ENCODE measurements at places on chromosomes 2 and 18.

- DNase-seq = no peak
These were observed 129.6 kb downstream of the PID1 start for GRCh38 chr2:229141424-229142025.

DNA sequence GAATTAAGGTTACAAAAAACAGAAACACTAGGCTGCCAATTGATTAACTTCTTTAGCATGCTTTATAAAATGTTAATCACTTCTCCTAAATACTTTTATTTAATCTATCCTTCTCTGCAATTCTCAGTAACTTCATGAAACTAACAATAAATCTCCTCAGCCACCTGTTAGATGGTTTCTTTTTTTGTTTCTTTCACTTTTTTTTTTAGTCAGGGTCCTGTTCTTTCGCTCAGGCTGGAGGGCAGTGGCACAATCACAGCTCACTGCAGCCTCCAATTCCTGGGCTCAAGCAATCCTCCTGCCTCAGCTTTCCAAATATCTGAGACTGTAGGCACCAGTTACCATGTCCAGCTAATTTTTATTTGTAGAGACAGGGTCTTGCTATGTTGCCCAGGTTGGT lies 213.4 kb upstream of the STK17B start:
- no peak for DNase-seq

DNA sequence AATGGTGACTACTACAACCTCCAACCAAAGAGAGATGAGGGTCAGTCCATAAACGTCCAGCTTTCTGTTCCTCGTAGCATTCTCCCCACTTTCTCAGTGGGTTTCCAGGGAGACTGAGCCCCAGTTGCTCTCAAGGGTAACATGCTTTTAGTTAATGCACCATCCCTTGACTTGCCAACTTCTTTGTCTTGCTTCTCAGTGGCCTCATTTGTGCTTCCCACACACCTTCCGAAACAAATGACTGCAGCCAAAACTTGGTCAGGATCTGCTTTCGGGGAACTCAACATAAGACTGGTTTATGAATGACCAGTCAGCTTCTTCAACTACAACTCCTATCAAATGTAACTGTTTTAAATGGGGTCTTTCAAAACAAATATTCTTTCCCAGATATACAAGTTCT lies 94.1 kb downstream of the COL6A3 start:
- DNase-seq = no peak

DNA sequence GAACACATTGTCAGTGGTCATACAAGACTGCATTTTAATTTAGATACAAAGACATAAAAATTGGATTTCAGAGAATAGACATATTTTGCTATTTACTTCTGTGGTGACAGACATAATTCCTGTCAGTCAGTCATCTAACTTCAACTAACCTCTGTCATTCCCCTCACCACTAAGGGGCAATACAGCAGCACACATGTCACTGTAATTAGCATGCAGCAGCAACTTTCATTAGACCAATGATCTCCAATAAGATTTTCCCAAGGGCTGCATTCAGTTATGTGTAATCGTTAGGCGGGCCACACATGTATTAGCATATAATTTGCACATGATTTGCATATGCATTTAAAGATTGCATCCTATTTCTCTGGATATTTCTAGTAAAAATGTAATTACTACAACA lies 624.5 kb downstream of the NR4A2 start:
- no peak for DNase-seq

DNA sequence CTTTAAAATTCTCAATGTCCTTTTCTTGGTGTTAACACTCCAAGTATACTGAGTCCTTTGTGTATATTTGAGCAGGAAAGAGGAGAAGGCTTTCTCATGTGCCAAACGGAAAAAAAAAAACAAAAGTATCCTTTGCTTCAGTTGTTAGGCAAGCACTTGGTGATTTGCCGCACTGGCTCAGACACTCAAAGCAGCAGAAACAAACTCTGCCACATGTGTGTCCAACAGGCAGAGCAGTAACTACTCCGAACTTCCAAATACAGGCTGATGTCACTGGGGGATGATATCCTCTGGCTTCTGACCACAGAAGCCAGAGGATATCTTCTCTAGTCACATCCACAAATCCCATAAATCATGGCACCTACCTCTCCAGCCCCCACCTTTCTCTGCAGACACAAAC lies 108.0 kb upstream of the SALL3 start:
- no peak for DNase-seq

- DNase-seq = no peak
These were observed 82.4 kb downstream of the ACAA2 start for GRCh38 chr18:49730951-49731391.

- no peak for DNase-seq
These were observed 43.1 kb downstream of the VPS54 start for GRCh38 chr2:63976125-63976510.

DNA sequence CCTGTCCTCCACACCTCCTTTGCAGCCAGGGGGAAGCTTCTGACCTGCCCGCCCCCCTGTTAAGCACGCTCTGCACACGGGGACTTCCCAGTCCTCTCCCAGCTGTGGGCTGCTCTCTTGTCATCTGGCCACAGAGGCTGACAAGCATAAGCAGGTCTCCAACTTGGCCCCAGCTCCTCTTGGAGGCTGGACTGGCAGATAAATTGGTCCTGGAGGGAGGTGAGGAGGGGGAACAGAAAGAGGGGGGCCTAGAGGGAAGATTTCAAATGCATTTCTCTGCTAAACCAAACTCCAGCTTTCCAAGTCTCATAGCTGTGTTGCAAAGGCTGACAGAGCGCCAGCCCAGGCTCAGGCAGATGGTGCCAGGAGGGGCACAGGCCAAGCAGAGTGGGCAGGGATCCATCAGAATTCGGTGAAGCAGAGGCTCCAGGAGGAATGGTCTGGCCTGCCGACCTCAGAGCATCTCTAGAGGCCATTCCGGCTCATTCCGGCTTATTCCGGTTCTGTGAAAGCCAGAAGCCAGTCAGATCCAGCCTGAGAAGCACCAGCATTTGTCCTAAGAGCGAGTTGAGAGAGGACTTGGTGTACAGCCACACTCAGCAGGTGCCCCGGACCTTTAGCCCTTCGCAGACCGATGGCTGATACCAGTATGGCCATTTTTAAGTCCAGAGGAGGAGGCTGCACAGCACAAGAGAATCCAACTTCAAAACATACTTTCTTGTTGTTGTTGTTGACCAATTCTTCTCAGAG lies 508.9 kb upstream of the MYT1L start:
- DNase-seq = no peak

DNA sequence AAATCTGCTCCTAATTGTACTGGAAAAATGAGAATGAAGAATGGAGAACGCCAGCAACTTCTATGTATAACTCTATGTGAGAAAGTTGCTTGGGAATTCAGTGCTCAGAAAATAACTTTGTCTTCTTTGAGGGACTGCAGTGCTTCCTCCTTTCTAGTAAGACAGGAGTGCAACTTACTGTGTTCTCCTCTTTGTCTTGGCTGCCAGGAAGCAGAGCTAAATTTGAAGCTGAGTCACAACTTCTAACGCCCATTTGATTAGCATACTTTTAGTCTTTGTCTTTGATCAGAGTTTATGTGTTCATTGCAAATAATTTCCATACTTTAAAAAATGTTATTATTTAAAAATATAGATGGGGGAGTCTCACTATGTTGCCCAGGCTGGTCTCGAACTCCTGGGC lies 6.6 kb downstream of the ARHGAP25 start:
- no peak for DNase-seq

DNA sequence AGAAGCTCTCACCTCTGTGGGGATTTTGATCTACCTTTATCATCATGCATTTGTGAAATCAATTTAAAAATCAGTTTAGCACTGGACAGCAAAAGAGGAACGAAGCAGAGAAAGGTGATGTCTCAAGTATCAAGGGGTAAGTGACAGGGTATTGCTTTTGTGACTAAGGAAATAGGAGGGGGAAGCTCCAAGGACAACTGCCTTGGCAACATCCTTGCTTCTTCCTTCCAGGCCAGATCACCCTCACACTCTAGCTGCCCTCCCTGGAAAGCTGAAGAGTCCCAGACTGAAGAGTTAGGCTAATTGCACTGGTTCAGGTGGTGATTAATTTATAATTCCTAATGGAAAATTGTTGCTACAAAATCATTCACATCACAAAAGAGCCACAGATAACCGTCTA lies 859.1 kb upstream of the ACVR2A start:
- no peak for DNase-seq

DNA sequence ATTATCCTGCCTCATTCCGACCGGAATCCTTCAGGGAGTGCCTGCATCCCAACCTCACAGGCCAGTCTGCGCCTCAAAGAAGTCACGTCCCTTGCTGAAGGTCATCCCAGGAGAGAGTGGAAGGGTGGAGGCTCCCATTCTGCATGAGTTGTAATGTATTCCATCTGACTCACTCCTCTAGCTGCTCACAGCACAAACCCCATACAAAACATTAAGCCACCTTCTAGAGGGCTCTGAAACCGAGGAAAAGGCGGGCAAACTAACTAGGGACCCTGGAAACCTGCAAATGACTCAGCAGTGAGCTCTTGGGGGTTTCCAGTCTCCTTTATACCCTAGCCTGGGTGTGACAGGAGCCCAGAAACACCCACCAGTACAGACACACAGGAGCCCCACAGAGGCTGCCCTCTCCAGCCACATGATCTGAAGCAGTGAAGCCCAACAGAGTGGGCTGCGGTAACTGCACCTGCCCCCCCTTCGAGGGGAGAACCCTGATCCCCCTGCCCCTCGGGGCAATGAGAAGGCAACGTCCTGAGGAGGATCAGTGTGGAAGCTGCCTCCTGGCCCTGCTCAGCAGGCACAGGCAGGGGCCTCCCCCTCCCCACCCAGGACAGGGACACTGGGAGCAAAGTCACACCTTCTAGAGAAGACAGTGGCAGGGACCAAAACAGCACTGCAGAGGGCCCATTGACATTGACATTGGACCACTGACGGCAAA lies 69.3 kb upstream of the SNTG2 start:
- no peak for DNase-seq

- no peak for DNase-seq
These were observed 36.6 kb downstream of the KCNS3 start for GRCh38 chr2:17915099-17915498.

DNA sequence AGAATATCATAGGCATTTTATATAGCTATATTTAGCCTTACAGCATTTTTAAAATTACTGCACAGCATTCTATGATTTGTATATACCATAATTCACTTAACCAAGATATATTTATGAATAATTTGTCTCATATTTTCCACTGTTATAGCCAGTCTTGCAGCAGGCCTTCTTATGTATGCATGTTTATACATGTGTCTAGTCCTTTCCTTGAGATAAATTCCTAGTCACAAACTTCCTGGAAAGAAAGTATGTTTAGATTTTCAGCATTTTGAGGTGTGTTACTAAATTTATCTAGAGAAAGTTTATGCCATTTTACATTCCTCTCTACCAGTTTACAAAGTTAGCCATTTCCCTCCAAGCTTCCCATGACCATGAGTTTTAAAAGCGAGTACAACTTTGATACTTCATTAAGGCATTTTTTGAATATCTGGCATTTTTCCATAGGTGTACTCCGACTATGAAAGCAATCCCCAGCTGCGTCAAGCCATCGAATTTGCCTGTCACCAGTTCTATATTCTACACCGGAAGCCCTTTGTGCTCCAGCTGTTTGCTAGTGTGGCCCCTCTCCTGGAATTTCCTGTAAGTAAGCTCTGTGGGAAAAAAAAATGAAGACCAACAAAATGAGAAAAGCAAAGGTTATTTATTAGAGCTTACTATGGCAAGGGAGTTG lies 59.4 kb upstream of the RPE start:
- no peak for DNase-seq

GRCh38 chr18:63131106-63131958 lies 188.2 kb downstream of the BCL2 start:
- DNase-seq = peak; percentile 27

DNA sequence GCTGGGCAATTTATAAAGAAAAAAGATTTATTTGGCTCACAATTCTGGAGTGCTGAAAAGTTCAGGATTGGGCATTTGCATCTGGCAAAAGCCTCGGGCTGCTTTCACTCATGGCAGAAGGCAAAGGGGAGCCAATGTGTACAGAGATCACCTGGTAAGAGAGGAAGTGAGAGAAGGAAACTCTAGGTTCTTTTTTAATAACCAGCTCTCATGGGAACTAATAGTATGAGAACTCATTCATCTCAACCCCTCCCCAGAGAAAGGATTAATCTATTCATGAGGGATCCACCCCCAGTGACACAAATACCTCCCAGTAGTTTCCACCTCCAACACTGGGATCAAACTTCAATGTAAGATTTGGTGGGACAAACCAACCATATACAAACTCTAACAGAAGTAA lies 129.0 kb downstream of the EVA1A start:
- no peak for DNase-seq

DNA sequence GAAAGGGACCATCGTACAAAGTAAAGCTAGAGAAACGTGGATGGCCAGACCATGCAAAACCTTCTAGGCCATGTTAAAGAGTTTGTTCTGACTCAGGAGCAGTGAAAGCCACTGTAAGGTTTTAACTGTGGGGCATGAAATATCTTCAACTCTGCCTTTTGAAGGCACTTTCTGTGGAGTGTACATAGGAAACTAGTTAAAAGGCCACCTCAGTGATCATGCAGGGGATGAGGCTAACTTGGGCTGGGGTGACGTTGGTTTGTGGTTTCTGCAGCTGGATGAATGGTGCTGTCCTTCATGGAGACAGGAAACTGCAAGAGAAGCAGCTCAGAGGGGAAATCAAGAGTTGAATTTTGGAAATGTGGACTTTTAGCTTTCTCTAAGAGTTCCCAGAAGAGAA lies 190.7 kb downstream of the CDCA7 start:
- no peak for DNase-seq

- no peak for DNase-seq
These were observed 230.8 kb upstream of the SMIM21 start for GRCh38 chr18:75658330-75658729.

GRCh38 chr2:147041121-147041494 lies 803.7 kb upstream of the ACVR2A start:
- no peak for DNase-seq

DNA sequence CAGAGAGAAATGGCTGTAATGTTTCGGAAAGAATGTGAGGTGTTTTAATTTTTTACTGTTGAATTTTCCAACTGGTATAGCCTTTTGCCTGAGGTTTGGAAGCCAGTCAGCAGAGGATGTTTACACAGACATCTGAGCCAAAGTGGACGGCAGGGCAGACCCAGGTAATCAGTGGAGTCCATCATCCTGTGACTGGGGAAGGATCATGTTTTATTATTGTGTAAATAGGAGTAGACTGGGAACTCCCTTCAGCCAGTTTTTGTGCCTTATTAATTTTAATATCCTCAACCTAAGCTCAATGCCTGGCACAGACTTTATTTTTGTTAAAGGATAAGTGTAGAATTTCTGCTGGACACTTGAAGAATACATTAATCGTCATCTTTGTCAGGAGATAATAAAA lies 142.0 kb upstream of the GAREM1 start:
- DNase-seq = no peak

GRCh38 chr2:219362524-219363164 lies 25.1 kb downstream of the DNPEP start:
- peak; percentile 1 for DNase-seq

Data from kidney glomerular epithelial cell (primary cell).